ENCODE measurements at places on chromosomes 7 and 10. TPM values are rescaled to one million over a fixed set of nuclear protein-coding genes. Genes with fewer than 3 reads are reported as not detected.
A peak's percentile ranks its signal among the peaks of the same experiment; 100 is the strongest.

GRCh38 chr10:131857156-131858117, 43.4 kb upstream of the PPP2R2D start:
- no peak for DNase-seq

DNA sequence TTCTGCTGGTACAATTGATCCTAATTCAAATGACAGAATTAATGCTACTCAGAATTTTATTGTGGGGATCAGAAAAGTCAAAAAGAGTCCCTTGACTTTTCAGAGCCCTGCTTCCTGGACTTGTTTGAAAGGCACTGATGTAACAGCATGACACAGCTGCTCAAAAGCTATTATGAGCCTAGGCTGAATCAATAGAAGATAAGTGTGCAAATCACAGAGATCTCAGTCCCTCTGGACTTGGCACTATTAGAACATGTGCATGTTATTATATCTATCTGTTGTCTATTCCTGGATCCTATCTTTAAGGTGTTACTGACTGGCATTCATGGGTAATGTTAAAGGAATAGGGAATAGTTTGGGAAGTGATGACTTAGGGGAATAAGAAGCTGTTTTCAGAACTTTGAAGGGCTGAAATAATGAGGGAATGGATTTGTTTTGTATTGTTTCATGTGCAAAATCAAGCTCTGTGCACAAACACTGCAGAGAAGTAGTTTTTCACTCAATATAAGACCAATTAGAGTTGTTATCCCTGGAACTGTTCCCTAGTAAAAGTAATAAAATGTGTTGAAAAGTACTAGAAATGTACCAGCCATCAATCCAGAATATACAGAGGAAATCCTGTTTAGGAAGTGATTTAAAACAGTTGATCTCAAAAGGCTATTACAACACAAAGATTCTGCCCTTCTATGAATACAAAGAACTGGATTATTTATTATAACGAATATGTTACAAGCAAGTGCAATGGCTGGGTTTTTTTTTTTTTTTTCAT, 814.9 kb upstream of the C7orf33 start:
- DNase-seq = no peak

DNA sequence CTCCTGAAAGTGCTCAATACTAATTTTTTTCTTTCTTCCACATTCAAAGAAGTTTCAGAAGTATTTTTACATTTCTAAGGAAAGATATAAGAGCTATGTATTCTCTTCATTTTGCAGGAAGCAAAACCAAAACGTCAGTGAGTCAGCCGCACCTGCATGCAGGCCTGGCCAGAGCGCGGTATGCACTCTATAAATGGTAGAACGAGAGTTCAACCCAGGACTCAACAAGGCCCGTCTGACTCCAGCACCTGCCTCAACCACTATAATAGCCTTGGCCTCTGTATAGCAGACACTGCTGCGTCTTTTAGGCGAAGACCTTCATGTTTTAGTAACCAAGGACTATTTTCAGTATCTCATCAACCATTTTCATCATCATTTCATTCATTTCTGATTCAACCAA, 113.2 kb downstream of the KMT2E start:
- DNase-seq = no peak

- DNase-seq = no peak
Measured at GRCh38 chr10:63068246-63068645, 64.9 kb upstream of the NRBF2 start.

DNA sequence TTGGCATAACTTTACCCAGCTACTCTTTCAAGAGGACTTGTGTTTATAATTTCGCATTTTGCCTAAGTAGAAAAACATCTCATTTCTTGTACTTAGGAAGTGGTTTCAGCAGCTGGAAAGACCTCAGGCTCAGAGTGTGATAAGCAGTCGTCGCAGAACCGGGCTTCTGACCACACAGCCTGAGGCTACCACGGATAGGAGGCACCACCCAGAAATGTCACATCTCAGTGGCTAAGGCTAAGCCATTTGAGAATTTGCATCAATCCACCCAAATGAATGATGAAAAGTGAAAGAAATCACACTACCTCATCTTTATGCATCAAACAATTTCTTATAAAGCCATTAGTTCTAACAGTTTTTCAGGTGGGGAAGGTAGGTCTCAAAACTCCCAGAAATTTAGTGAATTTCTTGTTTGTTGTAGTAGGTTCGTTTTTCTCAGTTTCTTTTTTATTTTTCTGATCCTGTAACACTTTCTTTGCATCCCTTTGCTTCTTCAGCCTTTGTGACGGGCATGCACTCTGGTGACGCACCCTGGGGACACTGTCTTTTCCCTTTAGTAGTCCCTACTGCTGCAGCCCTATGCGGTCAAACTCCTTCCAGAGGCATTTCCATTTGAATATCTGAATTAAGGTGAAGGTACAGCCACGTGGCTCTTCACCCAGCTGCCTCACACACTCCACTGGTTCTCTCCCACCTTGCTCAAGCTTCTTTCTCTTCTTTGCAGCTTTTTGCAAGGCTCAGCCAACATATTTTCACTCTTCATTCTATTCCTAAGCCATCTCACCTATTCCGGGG, 68.5 kb downstream of the MAP3K8 start:
- peak; percentile 62 for DNase-seq

GRCh38 chr10:14569274-14570060, 205.2 kb downstream of the FAM107B start:
- no peak for DNase-seq

DNA sequence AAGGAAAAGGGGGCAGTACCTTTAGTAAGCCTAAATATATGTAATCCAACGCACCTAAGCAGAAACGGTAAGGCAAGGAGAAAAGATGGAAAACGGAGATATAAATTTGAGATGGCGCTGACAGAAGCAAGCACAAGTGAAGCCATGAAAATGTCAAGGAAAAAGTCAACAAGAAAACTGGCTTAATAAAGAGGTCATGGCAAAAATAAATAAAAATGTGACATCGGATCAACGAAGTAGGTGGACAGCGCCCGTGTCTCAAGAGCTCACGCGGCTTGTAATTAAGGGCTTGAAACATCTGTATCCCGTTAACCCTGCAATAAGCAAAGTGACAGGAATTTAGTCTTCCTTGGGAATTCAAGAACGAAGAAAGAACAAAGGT, 611 bp downstream of the NDUFA5 start:
- DNase-seq = no peak

GRCh38 chr7:1710936-1711335, 40.9 kb downstream of the ELFN1 start:
- no peak for DNase-seq

DNA sequence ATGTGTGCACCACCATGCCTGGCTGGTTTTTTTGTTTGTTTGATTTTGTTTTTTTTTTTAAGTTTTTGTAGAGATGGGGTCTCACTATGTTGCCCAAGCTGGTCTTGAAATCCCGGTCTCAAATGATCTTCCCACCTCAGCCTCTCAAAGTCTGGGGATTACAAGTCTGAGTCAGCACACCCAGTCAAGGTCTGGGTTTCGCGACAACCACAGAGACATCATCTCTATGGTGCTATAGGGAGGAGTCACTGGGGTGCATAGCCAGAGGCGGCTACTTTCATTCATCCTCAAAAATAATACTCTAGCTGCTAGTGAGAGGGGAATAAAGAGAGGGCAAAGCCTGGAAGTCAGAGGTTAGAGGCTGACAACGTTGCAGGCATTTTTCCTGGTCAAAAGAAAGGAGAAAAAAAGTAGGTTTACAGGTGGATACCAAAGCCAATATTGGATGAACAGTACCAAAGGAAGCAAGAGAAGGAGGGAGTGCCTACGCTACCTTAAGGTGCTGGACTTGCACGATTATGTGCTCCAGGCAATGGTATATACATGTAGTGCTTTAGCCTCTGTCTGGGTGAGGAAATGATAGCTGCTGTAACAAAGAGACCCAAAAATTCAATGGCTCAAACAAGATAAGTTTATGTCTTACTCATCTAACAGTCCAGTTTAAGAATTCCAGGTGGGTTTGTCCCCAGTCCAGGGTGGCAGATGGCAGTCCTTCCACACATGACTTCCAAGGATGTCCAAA, 178.3 kb downstream of the SKIDA1 start:
- no peak for DNase-seq

- no peak for DNase-seq
Measured at GRCh38 chr10:5654218-5654755, 12.1 kb downstream of the ASB13 start.

GRCh38 chr7:88217675-88218428, 2.0 kb downstream of the SRI start:
- no peak for DNase-seq

DNA sequence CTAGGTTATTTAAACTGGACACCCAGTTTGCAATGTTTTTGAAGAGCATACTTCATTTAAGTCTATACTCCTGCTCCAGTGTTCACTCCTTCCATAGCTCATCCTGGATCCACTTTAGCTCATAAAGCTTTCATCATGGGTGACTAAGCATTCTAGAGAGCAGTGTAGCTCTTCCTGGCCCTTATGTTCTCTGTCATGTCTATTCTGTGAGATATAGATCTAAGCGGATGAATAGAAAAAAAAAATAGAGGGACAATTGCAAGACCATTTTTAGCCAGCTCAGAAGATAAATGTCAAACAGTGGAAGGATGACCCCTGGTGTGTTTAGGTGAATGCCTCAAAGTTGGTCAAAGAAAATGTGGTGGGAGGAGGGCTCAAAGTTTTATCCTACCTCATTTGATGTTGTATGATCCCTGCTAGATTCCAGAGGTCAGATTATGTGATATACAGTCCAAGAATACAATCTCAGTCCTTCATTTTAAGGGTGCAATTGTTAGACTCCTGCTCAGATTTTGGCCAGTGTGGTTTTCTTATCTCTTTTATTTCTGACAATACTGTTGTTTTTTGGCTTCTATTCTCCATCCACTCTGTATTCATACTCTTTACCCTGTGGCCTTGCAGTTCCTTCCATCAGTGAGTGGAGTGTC, 7.5 kb upstream of the HECW1 start:
- DNase-seq = no peak

DNA sequence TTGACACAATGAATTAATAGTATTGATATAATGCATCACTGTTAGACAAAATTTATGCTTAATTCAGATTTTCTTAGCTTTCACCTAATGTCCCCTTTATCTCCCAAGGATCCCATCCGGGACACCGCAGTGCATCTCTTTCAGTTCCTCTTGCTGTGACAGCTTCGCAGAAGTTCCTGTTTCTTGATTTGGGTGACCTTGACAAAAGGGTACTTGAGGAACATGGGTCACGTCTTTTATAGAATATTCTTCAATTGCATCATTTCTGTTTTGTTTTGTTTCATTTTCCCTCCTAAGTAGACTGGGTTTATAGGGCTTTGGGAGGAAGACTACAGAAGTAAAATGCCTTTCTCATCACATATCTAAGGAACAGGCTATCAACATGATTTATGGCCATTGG, 453.2 kb downstream of the DPP6 start:
- DNase-seq = no peak

DNA sequence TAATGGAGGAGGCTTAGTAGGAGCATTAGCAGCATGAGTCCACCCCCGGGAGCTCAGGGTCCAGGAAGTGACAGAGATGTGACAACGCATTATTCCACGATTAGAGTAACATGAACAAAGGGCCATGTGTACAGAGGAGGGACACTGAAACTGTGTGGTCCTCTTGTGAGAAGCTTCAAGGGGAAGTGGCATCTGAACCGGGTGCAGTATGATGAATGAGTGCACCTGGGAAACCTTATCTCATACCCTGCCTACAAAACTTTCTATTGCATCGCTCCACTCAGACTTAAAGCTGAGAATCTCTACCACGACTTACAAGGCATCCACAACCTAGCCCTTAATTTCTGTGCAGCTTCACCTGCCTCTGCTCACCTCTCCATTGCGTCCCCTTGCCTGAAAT, 115.3 kb upstream of the AMPH start:
- DNase-seq = no peak

GRCh38 chr7:105924945-105925344, 38.1 kb upstream of the CDHR3 start:
- no peak for DNase-seq

DNA sequence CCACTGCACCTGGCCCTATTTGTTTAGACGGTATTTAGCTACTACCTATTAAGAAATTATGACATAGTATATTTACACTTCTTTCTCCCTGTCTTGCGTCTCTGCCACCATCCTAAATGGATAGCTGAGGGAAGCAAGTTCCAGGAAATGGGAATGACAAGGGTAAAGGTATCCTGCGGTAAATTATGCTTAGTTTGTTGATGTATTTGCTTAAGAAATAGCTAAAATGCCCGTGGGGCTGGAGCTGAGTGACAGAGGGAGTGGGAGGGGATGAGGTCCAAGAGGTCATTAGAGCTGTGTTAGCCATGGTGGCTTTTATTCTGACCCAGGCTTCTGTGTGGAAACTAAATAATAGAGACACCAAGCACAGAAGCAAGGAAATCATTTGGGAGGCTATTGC, 29.0 kb upstream of the UBE2D1 start:
- no peak for DNase-seq

DNA sequence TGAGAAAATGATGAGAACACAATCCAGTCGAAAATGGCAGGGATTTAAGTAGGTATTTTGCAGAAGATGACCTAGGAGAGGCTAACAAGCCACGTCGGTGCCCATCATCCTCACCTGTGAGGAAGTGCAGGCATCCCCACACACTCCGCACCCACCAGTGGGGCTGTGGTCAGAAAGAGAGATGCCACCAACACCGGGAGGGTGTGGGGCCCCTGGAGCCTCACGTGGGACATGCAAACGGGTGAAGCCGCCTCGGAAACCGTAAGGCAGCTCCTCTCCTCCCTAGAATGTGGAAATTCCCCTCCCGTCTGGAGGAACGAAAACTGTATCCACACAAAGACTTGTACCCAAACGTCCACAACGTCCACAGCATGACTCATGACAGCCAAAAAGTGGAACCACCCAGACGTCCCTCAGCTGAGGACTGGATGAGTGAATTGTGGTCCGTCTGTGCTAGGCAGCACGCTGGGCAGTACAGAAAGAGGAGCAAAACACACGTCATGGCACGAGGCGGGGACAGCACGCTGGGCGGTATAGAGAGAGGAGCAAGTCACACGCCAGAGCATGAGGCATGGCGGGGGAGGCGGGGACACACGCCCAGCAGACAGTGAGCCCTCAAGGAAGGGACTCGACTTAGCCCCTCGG, 246.0 kb downstream of the ELFN1 start:
- no peak for DNase-seq

DNA sequence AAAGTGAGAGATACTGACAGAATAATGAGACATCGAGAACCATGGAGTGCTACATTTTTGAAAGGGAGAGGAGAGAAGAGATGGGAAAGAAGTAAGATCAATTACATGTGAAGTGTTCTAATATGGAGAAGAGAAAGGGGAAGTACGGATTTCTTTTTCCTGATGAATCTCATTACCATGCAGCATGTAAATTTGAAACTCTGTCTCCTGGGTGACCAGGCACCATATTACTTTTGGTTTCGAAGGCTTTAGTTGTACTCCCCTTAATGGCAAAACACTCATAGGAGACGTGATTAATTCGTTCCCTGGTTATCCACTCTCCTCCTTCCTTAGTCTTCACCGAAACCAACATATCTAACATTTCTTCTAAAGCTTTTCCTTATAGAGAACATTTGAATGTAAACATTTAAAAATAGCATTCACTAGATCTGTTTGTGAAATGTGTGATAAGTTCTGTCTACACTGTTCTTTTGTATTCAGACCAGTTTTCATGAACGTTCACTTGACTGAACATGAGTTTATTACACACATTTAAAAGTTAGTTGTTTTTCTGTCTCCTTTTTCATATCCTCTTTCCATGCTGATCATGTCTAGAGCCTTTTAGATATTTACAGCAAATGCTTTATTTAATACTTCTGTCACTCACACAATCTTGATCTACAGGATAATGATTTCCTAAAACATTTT, 80.2 kb upstream of the MSRB2 start:
- DNase-seq = no peak

CRHR2 gene
- total RNA-seq = not detected

VSTM4 gene
- total RNA-seq = not detected

ETV1 gene
- 0.45 TPM for total RNA-seq

PIK3CG gene
- 54.1 TPM for total RNA-seq

ALDH18A1 gene
- 48.7 TPM for total RNA-seq

FOXI2 gene
- not detected for total RNA-seq

KIAA1549 gene
- 1.1 TPM for total RNA-seq

AKR1E2 gene
- total RNA-seq = 4.5 TPM

IDI2 gene
- total RNA-seq = not detected
